ENCODE measurements at places on chromosomes 16 and 17.
A peak's percentile ranks its signal among the peaks of the same experiment; 100 is the strongest.

DNA sequence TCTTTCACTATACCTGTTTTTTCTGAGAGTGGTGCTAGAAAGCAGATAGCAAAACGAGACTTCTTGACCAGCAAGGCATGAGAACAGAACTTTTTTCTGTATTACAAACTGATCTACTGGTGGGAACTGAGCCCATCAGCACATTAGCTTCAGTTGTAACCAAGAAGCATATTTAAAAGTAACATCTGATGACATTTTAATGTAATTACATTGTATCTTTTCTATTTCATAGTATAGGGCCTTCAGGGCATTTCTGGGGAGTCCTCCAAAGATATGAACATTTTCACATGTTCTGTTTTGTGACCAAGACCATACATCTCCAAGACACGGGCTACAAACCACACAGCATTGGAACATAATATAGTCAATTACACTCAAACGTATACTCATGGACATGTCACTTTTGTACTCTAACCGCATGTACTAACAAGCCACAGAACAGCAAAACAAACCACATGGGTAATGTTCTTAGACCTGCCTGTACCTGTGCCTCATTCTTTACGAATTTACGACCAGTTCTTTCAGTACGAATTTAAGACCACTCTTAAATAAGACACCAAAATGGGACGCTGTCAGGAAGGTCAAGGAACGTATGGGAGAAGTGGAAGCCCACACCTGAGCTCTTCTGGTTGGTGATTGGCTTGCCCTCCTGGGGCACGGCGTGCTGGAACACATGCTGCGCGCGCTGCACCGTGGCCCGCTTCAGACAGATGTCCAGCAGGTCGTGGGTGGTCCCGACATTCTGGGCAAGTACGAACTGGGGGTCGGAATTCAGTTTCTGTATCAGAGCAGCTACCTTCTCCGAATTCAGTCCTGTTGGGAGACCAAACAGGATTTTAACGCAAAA, 825 bp downstream of the BLMH start:
- peak; percentile 23 for DNase-seq

DNA sequence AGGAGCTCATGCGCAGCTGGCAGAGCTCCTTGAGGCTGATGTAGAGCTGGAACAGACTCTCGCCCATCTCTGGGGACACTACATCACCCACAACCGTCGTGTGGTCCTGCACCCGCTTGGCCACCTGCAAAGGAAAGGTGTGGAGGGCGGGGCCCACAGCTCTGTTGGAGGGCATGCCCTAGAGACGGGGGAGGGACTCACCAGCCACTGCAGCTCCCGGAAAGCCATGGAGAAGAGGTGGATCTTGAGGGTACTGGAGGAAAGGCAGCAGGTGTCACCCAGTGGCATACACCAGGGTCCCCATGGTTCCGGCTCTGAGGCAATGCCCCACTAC, 8.6 kb downstream of the UNC13D start:
- no peak for DNase-seq

GRCh38 chr17:31433091-31433790, 41.8 kb downstream of the RAB11FIP4 start:
- no peak for DNase-seq

GRCh38 chr17:9977180-9977575, 72.1 kb upstream of the RCVRN start:
- DNase-seq: no peak

GRCh38 chr16:71746442-71747046, 22.0 kb upstream of the PHLPP2 start:
- peak; percentile 1 for DNase-seq

DNA sequence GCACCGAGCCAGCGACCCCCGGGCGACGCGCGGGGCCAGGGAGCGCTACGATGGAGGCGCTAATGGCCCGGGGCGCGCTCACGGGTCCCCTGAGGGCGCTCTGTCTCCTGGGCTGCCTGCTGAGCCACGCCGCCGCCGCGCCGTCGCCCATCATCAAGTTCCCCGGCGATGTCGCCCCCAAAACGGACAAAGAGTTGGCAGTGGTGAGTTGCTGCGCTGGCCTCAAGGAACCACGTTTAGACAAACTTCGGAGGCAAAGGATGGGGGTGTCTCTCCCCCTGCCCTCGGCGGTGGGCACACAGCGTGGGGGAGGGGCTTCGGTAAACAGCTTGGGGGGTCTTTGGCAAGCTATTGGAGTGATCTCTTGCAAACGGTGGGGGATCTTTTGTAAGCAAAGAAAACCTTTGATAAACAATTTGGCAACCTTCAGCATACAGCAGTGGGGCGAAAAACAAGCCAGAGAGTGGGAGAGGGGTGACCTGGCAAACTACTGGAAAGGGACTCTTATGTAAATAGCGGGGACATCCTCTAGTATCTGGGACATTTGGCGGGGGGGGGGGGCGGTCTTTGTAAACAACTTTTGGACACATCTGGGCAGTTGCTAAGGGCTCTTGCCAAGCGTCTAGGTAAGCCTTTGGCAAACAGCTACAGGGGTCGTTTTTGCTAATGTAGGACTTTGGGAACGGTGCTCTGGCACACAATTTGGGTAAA, 587 bp downstream of the MMP2 start:
- DNase-seq: no peak

DNA sequence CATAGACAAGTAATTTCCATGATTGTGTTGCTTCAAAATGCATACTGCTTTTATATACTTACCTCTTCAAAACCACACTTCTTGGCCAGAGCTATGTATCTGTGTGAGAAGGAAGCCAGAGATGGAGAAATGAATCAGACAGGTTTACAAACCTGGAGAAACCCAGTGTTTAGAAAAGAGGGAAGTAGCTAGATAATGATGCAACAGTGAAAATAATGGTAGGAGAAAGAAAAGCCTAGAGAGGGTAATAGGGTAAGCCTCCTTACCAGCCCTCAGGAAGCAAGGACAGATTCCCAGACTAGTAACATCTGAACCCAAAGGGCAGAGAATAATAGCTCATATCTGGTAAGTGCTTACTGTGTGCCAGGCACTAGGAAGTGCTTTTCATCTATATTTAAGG, 250.3 kb upstream of the CDH11 start:
- no peak for DNase-seq

DNA sequence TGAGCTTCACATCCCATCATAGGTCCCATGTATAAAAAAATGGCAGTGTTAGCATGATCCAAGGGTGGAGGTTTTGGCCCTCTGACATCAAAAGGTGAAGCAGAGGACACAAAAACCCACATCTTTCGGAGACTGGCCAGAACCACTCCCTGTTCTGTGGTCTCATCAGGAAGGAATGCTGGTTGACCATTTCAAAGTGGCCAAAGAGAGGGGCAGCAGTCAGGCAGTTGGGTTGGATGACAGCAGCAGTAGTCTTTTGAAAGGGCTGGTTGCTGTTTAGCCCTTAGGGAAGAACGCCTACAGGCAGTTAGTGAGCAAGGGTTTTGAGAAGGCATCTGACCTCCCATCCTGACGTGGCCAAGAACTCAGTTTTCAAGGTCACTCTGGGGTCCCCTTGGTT, 40.5 kb downstream of the LCMT1 start:
- DNase-seq: no peak

- DNase-seq: no peak
These were observed 107.6 kb downstream of the RBFOX3 start for GRCh38 chr17:79503126-79503839.

- no peak for DNase-seq
These were observed 211.9 kb downstream of the STX8 start for GRCh38 chr17:9363440-9364350.

GRCh38 chr16:58862334-58863021, 128.4 kb upstream of the GOT2 start:
- no peak for DNase-seq

- DNase-seq: no peak
These were observed 16.9 kb downstream of the CLEC16A start for GRCh38 chr16:10961231-10961630.

DNA sequence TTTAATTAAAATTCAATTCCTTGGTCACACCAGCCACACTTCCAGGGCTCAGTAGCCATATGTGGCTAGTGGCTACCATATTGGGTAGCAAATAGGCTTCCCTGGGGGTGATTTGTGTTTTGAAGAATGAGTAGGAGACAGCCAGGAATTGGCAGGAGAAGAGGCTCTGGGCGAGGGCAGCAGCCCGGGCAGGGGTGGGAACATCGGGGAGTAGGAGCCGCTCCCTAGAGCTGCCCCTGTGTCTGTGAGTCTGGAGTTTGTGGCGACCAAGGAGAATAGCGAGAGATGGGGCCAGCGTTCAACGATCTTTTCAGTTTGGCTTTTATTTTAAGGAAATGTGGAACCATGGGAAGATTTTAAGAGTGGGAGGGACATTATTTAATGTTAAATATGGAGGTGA, 81.7 kb downstream of the WIPI1 start:
- DNase-seq: no peak

DNA sequence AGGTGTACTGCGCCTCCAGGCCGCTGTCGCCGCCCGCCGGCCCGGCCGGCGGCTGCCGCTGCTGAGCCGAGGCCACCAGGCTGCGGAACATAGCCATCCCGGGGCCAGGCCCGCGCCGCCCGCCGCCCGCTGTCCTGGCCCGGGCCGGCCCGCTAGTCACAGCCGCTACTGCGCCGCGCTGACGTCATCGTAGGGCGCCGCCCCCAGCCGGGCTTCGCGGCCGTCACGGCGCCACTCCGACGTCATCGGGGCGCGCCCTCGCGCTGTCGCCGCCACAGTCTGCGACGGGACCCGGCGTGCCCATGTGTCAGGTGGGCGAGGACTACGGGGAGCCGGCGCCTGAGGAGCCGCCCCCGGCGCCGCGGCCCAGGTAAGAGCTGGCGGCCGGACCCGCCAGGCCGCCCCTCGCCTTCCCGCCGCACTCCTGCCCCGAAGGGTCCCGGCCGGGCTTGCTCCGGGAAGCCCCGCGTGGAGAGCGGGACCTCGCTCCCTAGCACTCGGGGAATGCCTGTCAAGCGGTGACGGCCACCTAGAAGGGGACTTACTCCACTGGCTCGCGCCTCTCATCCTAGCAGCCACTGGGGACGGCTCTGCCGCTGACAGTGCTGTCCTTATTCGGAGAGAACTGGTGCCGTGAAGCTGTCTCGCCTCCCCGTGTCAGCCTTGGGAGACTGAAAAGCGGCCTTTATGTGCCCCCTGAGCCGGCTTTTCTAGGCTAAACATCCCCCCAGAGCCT, at the start of the genes CTU2 and RNF166:
Gene CTU2, plus strand, starts transcription at position 275 of the 736 bp plus-strand sequence. Its CDS starts 28 bp downstream, at position 303.
Gene RNF166, minus strand, starts transcription at position 180 of the 736 bp plus-strand sequence. Its CDS starts 83 bp downstream, at position 97.
- peak; percentile 51 for DNase-seq

DNA sequence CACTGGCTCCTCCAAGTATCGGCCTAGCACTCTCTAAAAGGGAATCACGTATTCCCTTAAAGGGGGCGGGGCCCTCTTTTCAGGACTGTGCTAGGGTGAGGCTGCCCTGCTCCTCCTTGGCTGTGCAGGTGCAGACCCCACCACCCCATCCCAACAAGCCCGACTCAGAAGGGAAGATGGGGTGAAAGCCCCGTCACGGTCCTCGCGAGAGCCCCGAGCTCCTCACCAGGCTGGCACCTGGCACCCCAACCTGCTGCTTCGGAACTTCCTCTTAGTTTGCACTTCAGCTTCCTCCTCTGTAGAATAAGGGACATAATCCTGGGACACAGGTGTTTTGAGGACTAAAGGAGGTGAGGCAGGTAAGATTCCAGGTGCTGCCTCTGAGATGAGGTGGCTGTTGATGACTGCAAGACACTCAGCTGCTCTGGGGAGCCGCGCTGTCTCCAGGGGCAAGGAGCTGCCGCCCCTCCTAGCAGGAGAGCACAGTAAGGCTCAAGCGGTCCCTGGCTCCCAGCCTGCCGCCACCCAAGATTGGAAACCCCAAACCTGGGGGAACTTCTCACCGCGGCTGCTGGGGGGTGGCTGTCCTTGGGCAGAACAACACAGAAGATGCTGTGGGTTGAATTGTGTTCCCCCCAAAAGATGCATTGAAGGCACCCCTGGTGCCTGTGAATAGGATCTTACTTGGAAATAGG, 88.8 kb downstream of the MGAT5B start:
- no peak for DNase-seq

DNA sequence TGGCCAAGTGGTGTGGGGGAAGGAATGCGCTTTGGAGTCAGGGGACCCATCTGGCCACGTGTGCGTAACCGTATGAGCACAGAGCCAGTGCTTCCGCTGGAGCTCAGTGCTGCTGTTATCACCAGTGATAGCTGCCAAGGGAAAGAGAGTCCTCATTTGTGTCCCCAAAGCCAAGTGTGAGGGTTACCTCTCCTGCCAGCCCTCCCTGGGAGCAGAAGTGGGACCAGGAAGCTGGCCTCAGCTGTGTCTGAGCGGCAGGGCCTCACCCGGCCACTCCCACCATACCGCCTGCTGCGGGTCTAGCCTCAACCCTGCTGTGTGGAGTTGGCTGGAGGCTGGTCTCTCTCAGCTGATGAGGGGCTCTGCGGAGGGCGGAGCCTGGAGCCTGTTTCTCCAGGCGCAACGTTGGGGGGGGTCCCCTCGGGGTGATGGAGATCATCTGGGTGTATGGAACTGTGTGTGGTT, 44.5 kb downstream of the MEAK7 start:
- DNase-seq: no peak

- no peak for DNase-seq
These were observed 240.4 kb upstream of the TNRC6C start for GRCh38 chr17:77717941-77718668.

DNA sequence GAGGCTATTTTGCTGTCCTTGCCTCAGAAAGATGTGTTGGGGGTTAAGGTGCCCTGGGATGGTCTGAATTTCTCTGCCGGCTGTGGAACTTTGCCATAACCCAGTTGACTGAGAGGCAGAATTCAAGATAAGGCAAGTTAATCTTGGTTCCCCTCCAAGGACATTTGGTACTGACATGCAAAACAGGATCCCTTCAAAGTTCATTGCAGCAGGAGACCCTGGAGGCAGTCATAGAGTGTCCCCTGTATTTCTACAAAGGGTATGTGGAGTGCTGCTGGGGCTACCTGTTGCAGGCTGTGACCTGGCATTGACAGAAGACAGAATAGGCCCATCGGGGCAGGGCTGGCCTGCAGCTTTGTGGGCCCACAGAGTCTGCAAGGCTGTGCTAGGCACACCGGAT, 135.6 kb upstream of the IRX3 start:
- no peak for DNase-seq

- DNase-seq: no peak
These were observed 81.5 kb downstream of the MYO1D start for GRCh38 chr17:32795339-32795979.

GRCh38 chr16:47316442-47317015, 144.3 kb downstream of the ITFG1 start:
- DNase-seq: no peak

DNA sequence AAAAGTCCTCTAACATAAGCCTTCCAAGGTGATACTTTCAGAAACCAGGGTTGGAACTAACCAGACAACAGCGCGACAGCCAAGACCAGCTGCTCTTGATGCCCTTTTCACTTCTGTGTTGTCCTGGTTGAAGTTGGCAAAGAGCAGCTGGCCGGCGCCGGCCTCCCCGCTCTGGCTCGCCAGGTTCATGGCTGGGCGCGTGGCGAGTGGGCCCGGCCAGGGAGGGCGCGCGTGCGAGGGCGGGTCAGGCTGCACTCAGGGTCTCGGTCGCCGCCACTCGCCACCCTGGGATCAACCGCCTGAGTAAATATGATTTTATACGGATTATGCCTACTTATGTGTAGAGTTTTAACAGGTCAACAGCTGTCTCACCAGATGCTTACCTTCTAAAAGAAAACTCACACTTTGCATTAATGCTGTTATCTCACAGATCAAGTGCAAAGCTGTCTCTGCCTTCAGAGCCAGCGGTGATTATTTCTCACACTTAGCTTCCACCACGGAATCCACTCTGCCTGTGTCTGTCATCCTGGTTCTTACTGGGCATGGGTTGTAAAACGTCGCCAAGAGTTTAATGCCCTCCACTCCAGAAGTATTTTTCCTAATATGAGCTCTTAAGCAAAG, 13.5 kb downstream of the KCTD2 start:
- DNase-seq: no peak
